Lower leg skin (tissue), 4 donors: ENCODE measurements at places on chromosomes 2 and 18. TPM values are rescaled to one million over a fixed set of nuclear protein-coding genes. Genes with fewer than 3 reads are reported as not detected.

Gene ACOXL
- not detected for total RNA-seq

DNA sequence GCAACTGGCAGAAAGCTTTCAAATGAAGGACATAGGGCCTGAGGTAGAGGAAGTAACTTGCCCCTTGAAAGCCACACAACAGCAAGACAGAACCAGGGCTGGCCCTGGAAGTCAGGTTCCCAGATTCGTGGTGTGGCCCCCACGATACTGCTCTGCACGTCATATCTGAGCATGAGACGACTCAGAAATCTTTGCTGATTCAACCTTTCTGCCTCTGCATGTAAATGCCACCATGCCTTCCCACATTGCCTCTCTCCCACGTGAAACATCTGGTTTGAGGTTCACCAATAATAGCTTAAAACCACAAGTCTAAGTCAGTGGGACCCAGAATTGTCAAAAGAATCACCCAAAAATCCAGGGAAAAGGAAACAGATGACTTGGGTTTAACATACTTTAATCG is 214.0 kb upstream of the TRIB2 start:
- DNase-seq, result no peak

GRCh38 chr2:32235315-32235714 is 29.4 kb downstream of the NLRC4 start:
- no peak for DNase-seq

- DNase-seq, result no peak
Measured at GRCh38 chr18:903701-904100, 970 bp upstream of the ADCYAP1 start.

GRCh38 chr2:24272907-24273306 is 87.4 kb downstream of the ITSN2 start:
- DNase-seq, result no peak

DNA sequence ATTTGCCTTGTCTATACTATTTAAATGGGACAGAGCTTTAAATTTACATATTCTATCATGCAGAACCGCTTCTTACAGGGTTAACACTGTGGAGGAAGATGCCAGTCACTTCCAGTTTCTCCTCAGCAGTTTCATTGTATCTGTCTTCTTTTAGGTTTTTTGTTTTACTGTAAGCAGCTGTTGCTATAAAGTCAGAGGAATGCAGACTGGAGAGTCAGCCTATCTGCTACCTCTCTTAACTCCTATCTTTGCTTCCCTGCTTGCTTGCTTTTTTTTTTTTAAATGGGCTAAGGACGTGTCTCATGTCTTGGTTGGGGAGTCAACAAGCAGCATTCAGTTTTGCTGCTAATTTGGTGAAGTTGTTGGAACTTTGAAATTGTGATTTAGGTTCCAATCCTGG is 8.9 kb downstream of the EPC2 start:
- DNase-seq, result no peak

DNA sequence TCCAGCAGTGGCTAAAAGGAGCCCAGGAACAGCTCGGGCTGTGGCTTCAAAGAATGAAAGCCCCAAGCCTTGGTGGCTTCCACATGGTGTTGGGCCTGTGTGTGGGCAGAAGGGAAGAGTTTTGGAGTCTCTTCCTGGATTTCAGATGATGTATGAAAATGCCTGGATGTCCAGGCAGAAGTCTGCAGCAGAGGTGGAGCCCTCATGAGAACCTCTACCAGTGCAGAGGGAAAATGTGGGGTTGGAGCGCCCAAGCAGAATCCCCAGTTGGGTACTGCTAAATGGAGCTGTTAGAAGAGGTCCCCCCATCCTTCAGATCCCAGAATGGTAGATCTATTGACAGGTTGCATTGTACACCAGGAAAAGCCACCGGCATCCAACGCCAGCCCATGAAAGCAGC is 412.1 kb downstream of the TDRD15 start:
- DNase-seq, result no peak

GRCh38 chr2:223759569-223760430 is 77.6 kb downstream of the AP1S3 start:
- no peak for DNase-seq

Gene SMIM21
- total RNA-seq, result not detected

GRCh38 chr2:174771631-174772471 is 7.6 kb upstream of the CHRNA1 start:
- DNase-seq, result peak; percentile 90

DNA sequence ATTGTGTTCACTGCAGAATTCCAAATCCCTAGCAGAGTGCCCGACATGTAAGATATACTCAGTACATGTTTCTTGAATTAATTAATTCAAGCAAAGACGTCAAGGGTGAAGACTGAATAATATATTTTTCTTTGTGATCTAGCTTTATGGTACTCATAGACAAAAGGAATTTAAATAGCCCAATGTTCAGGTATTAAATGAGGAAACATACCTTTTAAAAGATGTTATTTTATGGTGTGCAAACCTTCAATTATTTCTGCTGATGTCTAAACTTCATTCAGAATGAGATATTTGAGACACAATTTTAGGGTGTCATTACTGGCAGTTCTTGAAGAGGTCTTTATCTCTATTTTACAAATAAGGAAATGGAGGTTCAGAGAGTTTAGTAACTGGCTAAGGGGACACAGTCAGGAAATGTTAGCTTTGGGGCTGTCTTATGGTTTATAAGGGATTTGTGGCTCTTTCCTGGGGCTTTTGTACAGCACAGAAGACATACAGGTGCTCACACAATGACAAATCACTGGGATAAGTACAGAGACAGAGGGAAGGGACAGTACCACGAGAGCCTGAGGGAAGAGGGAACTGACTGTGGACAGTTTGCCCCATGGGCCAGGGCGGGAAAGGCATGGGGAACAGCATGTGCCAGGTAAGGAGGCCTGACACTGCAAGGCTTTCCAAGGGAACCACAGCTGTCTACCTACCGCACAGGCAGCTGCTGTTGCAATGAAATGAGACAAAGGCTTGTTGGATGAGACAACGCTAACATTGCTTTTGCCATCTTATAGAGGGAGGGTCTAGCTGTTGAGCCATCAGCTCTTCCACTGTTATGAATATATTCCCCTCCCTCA is 155.3 kb downstream of the DDX1 start:
- no peak for DNase-seq

- DNase-seq, result no peak
Measured at GRCh38 chr2:239266779-239267287, 134.0 kb downstream of the HDAC4 start.

DNA sequence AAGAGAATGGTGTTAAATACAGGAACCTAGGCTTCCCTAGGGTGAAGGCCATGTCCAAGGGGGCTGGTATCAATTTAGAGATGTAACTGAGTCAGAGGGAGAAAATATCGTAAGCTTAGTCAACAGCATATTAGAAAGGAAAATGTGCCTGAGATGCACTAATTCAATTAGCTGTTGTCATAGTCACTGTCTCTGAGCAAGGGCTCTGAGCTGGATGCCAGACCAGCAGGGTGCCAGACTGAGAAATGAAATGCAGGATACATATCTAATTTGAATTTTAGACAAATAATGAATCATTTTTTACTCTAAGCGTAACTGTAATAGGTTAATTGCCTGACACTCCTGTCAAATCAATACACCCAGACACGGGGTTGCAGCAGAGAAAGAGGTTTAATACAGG is 11.4 kb upstream of the SLC35F6 start:
- DNase-seq, result no peak
